Stimulated activated CD8-positive, alpha-beta memory T cell treated with anti-CD3 and anti-CD28 coated beads, Interleukin-15, amount 100 ng/mL, for 48 hours (primary cell): ENCODE measurements at places on chromosomes 4 and X.
A peak's percentile ranks its signal among the peaks of the same experiment; 100 is the strongest.

DNA sequence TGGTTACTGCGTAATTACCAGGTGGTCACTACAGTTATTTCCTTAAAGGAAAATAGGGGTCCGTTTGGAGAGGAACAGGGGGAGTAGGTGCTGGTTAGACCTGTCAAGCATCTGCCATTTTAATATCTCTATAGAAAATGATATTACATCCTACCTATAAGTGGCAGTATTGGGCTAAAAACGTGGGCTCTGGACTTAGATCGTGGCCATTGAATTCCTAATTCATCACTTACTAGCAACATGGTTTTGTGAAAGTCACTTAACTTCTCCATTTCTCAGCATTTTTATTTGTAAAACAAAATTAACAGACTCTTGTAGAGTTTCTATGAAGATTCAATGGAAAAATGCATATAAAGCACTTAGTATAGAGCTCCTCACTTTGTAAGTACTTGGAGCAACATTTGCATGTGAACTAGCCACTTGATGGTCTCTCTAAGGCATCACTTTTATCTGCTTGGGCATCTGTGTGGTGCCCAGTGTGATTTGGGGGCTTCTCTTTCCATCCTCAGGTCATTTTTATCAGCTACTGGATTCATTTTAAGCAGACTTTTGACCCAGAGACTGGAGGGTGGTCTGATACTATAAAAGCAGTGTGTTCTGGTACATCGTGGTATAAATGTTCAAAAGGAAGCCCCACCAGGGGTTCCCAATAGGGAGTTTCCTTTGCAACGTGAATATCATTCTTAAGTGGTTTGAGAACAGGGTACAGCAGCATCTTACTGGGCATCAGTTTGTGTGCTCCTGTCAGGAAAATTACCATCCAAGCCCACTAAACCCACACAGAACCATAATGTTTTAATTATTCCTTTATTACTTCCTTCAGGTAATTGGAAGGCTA, 42.7 kb upstream of the RASSF6 start:
- no peak for DNase-seq

- DNase-seq = no peak
These were observed 142.2 kb downstream of the SH2D1A start for GRCh38 chrX:124488412-124489161.

GRCh38 chrX:48590203-48591103, 6.8 kb upstream of the WDR13 start:
- DNase-seq = no peak

GRCh38 chrX:64805683-64806082, 170.6 kb downstream of the ZC4H2 start:
- DNase-seq = no peak

DNA sequence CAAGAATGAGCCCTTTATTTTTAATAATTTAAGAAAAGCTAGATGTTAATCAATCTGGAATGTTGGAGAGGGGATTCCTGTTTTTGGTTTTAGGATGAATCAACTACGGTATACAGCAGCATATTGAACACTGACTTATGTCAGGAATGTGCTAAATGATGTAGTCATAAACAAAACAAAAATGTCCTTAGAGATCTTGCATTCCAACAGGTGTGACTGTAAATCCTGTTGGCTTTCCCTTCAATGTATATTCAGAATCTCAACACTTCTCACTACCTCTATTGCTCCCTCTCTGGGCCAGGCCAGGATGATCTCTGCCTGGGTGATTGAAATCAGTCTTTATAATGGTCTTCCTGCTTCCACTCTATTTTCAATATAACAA, 37.8 kb upstream of the BDH2 start:
- DNase-seq = no peak

DNA sequence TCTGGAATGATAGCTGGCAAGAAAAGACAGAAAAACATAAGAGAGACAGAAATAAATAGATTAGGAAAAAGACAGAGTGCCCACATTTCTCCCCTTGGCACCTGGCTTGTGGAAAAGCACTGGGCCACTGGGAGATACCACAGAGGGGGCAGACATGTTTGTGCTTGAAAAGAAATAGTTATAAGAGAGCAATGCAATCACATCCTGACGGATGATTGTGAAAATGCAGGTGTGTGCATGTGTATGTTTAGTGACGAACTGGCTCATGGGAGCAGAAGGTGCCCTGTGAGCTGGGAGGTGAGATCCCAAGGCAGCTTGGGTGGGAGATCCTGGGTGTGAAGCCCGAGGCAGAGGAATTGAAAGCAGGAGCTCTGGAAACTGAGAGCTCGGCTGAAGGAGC, 617.9 kb downstream of the BCOR start:
- no peak for DNase-seq

DNA sequence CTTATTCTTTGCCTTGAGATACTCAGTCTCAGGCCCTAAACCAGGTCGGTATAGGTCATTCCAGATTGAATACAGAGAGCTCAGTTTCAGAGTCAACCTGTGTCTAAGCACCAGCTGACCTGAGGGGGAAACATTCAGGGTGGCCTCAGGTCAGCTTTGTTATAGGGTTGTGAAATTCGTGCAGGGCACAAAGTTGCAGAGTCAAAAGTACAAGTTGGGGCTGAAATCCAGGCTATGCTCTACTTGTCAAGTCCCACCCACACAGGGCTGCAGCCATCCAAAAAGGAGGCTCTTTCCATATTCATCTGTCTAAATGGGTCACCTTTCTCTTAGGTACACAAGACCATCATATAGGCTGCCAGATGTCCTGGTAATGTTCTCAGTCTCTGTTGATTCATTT, 89.7 kb downstream of the ITIH6 start:
- DNase-seq = no peak

DNA sequence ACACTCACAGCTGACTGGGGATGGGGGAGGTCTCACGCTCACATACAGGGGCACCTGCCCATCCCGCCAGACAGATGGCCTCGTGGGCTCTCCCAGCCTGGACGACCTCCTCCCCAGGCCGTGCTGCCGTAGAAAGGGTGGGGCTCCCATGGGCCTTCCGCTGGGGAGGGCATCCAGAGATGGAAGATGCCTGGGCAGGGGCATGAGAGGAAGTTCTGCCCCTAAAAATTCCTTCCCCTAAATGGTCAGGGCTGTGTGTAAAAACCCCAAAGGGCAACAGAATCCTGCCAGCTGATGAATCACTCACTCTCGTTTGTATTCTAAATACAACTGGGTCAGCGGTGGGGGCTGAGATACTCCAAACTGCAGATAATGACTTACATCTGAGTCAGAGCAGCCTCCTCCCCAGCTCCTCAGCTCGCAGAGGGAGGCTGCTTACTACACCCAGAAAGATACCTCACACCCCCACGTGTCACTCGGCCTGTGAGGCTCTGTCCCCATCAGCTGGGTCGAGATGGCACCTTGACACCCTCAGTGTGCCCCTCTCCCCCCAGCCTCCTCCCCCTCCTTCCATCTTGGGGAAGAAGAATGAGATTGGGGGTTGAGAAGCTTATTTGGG, 10.1 kb downstream of the WDR1 start:
- peak; percentile 72 for DNase-seq

DNA sequence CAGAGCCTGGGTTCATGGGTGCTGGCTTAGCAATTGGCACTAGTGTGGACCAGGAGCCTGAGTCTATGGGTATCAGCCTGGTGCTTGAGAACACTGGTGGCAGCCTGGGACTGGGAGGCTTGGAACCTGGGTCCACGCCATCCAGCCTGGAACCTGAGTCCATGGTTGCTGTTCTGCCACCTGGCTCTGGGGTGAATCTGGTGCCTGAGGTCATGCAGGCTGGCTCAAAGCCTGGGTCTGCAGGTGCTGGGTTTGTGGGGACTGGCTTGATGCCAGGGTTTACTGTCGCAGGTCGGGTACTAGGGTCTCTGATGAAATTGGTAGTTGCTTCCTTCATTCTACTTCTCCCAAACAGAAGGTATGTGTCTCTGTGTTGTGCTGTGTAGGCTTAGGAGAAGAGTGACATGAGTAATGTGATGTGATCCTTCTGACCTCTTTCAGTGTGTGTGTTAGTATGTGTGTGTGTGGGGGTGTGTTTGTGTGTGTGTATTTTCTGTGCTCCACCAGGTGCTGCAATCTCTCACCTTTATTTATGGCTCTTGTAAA, 517.0 kb upstream of the EPHA5 start:
- no peak for DNase-seq

DNA sequence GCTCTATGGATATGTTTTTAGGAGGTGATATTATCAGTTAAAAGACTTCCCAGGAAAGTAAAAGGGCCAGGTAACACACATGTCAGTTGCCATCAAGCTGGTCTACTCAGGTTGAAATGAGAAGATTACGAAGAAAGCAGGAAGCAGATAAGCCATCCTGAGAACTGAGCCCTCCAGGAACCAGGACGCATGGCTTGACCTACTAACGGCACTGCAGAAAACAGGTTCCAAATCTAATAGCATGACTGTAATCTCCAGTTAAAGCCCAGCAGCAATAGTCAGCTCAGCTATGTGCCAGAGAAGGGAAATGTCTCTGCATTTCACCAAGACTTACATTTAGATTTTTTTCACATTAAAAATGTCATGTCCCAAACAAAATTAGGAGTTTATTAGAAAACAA, 77.9 kb downstream of the APBB2 start:
- DNase-seq = no peak

GRCh38 chr4:138062929-138063328, 179.2 kb downstream of the SLC7A11 start:
- no peak for DNase-seq

- no peak for DNase-seq
These were observed 512.8 kb downstream of the ANKRD50 start for GRCh38 chr4:124199755-124200154.

DNA sequence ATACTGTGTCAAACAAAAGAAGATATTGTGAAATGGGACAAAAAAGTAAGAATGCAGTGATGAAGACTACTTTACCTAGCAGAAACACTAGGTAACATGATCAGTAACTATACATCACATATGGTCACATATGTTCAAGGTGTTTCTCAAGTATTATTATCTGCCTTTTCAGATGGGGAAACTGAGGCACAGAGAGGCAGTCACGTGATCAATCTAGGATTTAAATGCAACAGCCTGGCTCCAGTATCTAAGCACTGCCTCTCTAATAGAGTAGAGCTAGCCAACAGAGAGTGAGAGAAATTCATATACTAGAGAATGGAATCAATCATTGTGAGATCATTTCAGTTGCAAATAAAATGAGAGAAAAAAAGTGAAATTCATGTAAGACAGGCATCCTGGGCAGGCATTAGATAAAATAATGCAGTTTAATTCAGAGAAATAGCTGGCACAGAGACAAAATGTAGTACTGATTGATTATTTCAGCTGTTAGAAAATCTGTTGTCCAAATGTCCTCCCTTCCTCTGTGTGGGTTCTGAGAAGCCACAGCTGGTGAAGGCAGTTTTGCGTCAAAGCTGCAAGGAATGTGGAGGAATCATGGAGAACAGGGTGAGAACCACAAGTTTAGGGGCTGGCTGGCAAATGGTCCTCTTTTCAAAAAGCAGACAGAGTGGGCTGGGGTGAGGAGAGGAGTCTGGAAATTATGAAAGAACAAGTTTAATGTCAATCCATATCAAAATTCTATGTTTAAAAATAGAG, 26.0 kb downstream of the SMIM43 start:
- no peak for DNase-seq

DNA sequence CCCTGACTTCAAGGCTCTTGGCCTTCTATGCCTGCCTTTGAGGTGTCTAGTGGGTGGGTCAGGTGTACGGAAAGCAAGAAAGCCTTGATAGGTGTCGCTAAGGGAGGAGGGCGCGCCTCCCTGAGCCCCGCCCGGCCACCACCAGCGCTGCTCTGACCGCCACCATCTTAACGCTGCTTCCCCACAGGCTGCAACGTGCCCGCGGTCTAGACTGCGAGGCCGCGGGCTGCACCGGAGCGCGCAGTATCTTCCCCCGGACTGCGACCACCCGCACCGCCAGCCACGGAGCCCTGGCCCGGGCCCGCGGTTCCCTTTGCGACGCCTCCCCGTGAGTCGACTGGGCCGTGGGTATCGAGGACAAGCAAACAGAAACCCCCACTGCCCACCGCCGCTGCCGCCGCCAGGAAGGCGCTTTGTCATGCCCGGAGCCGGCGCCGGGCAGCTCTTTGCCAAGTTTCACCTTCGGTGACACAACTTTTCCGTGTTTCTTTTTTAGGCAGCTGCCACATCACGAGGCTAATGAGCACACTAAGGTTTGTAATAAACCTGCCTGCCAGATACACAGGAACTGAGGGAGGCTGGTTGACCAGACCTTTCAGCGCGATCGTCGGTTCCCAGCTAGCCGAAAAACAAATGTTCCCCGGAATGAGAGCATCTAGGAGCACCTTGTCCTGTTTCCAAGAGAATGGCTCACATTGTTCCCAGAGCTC, 335.8 kb upstream of the F9 start:
- DNase-seq = no peak

DNA sequence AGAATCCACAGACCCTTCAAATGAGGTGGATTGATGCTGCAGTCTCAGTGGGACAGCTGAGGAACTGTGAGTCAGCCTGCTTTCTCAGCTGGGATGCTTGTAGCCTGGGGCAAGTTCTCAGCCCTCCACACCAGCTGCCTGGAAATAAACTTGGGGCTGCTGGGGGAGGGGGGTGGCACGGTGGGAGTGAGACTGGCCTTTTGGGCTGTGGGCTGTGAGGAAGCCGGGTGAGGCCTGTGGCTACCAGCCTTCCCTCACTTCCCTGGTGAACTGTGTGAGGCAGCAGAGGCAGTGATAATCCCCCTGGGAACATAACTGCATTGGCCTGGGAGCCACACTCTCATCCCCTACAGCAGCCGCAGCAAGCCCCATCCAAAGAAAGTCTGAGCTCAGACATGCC, 114.5 kb upstream of the GUCY1A1 start:
- DNase-seq = no peak

DNA sequence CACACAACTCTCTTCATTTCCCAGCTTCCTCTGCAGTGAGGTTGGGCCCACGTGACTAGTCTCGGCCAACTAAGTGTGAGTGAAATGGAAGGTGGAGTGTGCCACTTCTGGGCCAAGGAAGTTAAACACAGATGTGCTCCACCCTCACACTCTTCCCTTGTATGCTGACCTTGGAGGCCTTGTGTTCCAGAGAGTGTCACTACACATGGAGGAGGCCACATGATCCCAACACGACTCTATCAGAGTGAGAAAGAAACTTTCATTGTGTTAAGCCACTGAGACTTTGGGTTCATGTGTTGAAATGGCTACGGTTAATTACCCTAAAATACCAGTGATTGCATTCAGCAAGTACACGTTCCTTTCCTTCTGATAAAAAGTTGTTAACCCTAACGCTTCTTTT, 55.1 kb downstream of the TBC1D9 start:
- DNase-seq = no peak

- DNase-seq = no peak
These were observed 151.8 kb downstream of the SPATA18 start for GRCh38 chr4:52202931-52203330.
